Left colon (tissue), 2 donors: ENCODE measurements at places on chromosomes 7 and 10. TPM values are rescaled to one million over a fixed set of nuclear protein-coding genes. Genes with fewer than 3 reads are reported as not detected.

HILPDA gene
- 5.8 TPM for total RNA-seq

GIMAP2 gene
- total RNA-seq, result 6.8 TPM

ZNF853 gene
- 0.79 TPM for total RNA-seq

SLC13A4 gene
- total RNA-seq, result not detected

NPY4R gene
- total RNA-seq, result 9.5 TPM

DNAJC30 gene
- 10.0 TPM for total RNA-seq

GNG11 gene
- total RNA-seq, result 2.5 TPM

CTBP2 gene
- total RNA-seq, result 107 TPM

TRIM50 gene
- not detected for total RNA-seq

MRLN gene
- not detected for total RNA-seq

PDE6C gene
- total RNA-seq, result not detected

MAD1L1 gene
- total RNA-seq, result 22.1 TPM

EBLN1 gene
- total RNA-seq, result not detected

GCK gene
- total RNA-seq, result 0.22 TPM

KIF20B gene
- 5.6 TPM for total RNA-seq
